ENCODE measurements at places on chromosomes 5 and 9.

DNA sequence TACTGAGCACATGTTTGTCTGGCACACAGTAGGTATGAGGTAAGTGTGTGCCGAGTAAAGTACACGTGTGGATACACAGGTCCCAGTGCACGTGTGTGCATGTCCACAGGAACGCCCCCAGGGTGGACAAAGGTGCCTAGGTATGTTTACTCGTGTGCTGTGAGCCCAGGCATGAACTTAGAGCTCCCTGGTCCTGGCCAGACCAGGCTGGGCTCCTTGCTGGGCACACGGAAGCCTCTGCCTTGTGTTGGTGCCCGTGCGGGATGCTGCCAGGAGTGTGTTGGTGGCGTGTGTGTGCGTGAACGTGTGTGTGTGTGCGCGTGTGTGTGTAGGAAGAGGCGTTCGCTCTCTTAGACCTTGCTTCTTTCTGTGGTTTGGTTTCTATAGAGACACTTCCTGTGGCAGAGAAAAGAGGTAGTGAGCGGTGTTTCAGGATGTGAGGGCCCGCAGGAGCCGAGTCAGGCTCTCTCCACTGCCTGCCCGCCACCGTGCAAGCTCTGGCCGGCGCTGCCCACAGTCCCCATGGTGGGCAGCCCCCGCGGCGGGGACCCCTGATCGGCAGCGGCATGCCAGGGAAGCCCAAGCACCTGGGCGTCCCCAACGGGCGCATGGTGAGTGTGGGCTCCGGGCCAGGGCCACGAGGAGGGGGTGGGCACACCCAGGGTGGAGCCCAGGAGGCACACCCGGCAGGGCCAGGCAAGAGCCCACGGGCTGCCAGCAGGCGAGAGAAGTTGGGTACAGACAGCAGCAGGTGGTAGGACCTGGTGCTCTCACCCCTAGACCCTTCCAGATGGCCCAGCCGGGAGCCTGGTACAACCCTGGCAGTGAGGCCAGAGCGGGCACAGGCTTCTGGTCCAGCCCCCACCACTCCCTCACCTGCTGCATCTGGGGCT is at the start of gene RGS14:
Gene RGS14, plus strand, starts transcription at position 466 of the 893 bp plus-strand sequence. Its CDS starts 101 bp downstream, at position 567.
- DNase-seq: no peak

DNA sequence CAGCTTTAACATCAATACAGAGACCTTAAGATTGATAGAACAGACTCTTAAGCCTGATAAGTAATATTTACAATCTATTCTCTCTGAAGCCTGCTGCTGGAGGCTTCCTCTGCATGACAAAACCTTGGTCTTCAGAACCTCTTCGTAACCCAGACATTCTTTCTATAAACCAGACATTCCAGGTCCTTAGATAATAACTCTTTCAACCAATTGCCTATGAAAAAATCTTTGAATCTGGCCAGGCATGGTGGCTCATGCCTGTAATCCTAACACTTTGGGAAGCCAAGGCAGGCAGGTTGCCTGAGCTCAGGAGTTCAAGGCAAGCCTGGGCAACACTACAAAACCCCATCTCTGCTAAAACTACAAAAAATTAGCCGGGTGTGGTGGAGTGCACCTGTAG is 327.8 kb downstream of the ENC1 start:
- DNase-seq: no peak

GRCh38 chr5:21195145-21195544 is 1207.1 kb upstream of the CDH18 start:
- no peak for DNase-seq

- DNase-seq: no peak
Observed at GRCh38 chr5:122599000-122599399, 175.9 kb upstream of the SNX2 start.

- no peak for DNase-seq
Observed at GRCh38 chr5:174431504-174431903, 292.9 kb upstream of the MSX2 start.

GRCh38 chr9:134175291-134175807 is 11.0 kb upstream of the RNU6ATAC start:
- DNase-seq: no peak

DNA sequence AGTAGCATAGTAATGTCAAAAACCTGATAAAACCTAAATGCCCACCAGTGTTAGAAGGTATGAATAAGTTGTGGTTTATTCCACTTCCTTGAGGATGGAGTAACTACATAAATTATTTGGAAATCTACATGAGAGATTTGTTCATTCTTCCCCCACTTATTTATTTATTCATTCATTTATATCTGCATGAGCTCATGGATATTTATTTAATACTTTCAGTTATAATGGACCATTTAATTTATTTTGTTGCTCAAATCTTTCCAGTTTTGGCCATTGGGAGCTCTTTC is 223.8 kb upstream of the S1PR3 start:
- no peak for DNase-seq

DNA sequence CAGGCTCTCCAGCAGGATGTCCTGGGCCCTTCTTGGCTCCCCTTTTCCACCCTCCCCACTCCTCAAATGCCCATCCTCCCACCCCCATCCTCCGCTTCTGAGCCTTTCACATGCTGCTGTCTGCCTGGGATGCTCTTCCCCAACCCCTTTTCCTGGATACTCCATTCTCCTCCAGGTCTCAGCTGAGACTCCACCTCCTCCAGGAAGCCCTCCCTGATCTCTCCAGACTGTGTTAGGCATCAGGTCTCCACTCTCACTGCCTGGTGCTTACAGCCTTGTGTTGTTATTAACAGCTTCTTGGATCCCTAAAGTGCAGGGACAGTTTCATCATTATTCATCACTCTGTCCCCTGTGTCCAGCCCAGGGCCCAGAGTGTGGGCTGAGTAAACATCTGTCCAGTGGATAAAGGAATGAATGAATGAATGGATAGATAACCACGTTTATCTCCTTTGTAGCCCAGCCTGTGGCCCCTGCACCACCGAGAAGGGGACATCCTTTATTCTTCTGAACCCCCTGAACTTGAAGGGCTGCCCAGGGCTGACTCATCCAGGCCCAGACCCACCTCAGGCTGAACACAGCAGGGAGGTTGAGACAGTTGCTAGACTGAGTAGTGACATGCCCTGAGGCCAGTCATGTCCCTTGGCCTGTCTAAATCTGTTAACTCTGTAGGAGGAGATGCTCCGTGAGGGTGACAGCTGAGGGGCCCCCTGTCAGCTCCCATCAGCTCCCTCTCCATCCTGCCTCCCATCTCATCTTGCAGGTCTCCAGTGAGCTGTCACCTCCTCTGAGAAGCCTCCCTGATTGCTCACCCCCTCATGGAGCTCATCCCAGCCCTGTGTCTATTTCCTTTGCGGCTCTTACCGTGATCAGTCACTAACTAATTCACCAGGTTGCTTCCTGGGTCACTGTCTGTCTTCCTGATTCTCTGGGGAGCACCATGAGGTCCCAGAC is 14.6 kb upstream of the LAMC3 start:
- DNase-seq: no peak

All from iPS DF 19.7 (cell line).